Activated CD4-positive, alpha-beta memory T cell treated with anti-CD3 and anti-CD28 coated beads for 36 hours (primary cell): ENCODE measurements at places on chromosomes 1 and 21.

DNA sequence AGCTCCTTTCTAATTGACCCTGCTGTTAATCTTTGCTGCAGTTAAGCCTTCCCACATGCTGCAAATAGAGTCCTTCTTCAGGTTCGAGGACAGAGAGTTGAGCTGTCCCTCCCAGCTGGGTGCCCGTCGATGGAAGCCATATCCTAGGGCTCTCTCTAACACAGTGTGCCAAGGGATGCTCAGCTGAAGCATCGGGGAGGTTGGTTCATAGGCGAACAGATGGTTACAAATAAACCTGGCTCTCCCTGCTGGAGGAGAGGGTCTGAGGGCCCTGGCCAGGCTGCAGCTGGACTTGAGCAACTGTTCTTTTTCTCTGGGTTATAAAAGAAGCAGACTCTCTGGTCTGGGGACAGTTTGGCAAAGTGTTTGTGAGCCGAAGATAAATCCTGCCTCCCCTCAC is 120.3 kb upstream of the C8B start:
- no peak for DNase-seq

GRCh38 chr1:7524341-7525337 is 246.5 kb upstream of the VAMP3 start:
- no peak for DNase-seq

- no peak for DNase-seq
These were observed 20.2 kb upstream of the ST6GALNAC3 start for GRCh38 chr1:76054359-76054758.

GRCh38 chr21:42013376-42013775 is 3.2 kb upstream of the ZBTB21 start:
- no peak for DNase-seq

DNA sequence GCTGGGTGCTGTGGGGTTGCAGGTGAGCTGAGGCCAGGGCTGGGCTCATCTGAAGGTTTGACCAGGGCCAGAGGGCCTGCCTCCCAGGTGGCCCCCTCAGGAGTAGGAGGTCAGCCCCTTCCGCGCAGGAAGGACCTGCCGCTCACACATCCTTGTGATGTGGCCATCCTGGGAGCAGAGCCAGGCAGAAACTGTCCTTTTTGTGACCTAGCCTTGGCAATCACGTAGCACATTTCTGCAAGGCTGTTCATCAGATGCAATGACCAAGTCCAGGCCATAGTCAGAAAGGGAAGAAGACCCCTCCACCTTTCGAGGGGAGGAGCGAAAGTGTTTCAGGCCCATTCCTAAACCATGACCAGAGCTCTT is 55.5 kb upstream of the TRAPPC10 start:
- no peak for DNase-seq

DNA sequence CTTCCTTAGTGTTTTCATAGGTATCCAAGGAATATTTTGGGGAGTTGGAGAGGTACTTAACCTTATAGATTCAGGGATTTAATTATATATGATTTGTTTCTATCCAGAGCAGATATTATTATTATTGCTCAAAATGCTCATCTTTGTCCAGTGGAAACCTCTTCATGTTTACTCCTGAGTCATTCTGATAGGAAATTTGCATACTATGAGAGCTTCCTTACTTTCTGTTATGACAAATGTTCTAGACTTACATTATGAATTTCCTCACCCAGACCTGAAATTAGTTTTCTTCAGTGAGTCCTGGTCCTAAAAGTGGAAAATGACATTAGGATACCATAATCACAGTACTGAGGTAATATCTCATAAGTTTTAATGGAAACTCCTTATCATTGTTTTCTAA is 57.5 kb upstream of the PLPPR5 start:
- DNase-seq, result no peak

GRCh38 chr1:25620211-25620610 is 3.6 kb downstream of the MAN1C1 start:
- peak; percentile 50 for DNase-seq

GRCh38 chr1:58922302-58923089 is 138.6 kb upstream of the JUN start:
- DNase-seq, result peak; percentile 76

- no peak for DNase-seq
These were observed 3.7 kb downstream of the DMRTB1 start for GRCh38 chr1:53462769-53463501.

- no peak for DNase-seq
These were observed at the start of gene OR14C36 for GRCh38 chr1:248348475-248348874. Gene OR14C36 (plus strand): TSS chr1:248348775. CDS start chr1:248348775, 0 bp downstream.

DNA sequence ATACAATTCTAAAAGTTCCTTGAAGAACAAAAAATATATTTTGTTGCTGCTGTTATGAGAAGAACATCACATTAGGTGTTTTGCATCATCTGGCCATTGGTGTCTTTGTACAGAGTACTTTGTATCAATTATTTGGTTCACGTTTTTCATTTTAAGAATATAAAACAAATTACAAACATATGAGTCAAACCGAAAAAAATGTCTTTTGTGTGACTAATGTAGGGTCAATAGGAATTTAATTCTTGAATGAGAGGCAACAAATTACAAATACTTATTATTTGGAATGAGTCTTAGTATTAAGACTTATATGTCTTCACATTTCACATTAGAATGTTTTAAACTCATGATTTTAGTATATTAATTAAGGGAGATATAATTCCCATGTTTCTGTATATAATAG is 54.8 kb downstream of the NR5A2 start:
- DNase-seq, result no peak

DNA sequence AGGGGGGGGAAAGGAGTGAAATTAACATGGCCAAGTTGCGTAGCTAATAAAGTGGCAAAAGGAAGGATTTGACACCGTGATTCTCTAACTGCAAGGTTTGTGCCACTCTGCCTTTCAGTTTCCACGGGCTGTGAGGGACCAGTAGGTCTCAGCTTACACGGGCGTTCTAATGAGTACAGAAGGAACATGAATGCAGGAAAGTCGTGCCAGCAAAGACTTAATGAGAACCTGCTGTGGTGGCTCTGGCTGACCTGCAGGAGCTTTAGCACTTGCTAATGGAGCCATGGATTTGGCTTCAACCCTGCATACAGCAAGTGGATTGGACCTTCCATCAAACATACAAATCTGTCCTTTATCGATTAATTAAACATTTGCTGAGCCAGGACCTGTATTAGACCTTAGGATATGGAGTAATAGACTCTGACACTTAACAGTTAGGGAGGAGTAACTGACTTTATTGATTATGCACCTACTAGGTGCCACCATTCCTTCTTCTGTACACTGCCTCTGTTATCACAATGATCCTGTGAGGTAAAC is 15.1 kb upstream of the PITHD1 start:
- no peak for DNase-seq

GRCh38 chr1:118868387-118868786 is 119.8 kb downstream of the TBX15 start:
- no peak for DNase-seq

DNA sequence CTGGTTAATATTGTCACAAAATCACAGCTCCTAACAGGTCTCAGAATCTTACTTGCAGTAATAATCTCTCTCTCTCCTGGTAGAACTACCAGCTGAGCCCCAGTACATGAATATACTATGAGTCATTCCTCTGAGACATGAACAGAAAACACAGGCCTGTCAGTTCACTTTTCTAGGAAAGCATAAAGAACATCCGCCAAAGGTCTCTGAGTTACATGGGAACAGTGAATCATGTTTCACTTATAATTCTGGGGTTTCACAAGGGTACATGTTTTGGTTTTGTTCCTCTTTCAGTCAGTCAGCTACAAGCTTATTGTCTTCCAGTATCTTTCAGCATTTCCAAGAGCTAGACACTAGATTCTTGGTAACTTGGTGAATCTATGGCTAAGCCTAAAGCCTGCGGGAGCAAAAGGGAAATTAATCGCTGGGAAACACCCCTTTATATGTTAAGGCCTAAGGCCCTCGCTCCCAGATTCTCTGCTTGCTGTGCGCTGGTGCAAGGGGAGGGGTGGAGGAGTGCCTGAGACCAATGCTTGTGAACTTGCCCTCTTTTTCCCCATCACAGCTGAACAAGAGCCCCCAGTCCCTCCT is 31.7 kb downstream of the IFNGR2 start:
- peak; percentile 44 for DNase-seq

GRCh38 chr1:234315588-234315987 is 57.7 kb upstream of the COA6 start:
- peak; percentile 29 for DNase-seq

GRCh38 chr1:4825800-4826450 is 171.5 kb downstream of the AJAP1 start:
- DNase-seq, result no peak

GRCh38 chr1:87129606-87130005 is 199.1 kb upstream of the LMO4 start:
- no peak for DNase-seq

DNA sequence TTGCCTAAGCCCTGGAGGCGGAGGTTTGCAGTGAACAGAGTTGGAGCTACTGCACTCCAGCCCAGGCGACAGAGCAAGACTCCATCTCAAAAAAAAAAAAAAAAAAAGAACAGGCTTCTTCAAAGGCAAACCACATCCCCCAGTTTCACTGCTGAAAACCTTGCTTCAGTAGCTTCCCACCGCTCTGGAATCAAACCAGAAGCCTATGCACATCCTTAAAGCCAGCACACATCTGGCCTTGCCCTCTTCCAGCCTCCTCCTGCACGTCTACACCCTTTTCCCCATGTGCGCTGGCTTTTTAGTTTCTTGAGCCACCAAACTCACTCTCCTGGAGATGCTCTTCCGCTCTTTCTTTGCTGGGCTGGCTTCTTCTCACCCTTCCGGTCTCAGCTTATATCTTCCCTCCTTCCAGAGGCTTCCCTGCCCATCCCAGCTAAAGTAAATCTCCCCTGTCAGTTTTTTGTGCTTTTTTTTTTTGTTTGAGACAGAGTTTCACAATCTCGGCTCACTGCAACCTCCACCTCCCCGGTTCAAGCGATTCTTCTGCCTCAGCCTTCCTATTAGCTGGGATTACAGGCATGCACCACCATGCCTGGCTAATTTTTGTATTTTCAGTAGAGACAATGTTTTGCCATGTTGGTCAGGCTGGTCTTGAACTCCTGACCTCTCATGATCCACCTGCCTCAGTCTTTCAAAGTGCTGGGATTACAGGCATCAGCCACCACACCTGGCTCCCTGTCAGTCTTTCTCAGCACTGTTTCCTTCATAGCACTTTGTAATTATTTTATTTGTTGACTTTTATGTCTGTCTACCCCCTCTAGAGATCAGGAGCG is 42.0 kb upstream of the ID3 start:
- DNase-seq, result no peak

DNA sequence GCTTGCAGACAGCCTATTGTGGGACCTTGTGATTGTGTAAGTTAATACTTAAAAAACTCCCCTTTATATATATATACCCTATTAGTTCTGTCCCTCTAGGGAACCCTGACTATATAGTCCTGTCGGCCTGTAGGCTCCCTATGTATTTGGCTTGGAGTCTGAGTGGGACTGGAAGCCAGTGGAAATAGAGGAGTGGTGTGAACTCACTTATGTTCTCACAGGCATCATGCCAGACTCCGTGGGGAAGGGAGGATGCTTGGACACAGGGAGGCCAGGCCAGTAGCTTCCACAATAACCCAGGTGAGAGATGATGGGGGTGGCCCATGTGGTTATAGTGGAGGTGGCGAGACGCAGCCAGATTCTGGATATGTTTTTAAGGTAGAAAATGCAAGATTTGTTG is 136.7 kb upstream of the SYT6 start:
- no peak for DNase-seq

GRCh38 chr21:29737186-29737585 is 202.6 kb downstream of the GRIK1 start:
- DNase-seq, result no peak

DNA sequence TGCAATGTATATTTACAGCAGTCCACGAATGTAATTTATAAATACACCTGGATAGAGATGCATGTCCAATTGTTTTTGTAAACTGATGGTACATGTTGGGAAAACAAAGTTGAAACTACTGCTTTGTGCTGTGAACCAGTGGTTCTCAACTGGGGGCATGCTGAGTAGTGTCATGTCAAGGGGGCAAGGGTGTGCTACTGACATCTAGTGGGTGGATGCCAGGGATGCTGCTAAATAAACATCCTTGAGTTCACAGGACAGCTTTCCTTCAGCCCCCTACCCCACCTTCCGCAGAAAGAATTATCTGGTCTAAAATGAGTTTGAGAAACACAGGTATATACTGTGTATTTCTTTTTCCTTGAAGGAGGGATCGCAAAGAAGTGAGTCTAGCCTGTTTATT is 95.9 kb downstream of the RASAL2 start:
- no peak for DNase-seq

DNA sequence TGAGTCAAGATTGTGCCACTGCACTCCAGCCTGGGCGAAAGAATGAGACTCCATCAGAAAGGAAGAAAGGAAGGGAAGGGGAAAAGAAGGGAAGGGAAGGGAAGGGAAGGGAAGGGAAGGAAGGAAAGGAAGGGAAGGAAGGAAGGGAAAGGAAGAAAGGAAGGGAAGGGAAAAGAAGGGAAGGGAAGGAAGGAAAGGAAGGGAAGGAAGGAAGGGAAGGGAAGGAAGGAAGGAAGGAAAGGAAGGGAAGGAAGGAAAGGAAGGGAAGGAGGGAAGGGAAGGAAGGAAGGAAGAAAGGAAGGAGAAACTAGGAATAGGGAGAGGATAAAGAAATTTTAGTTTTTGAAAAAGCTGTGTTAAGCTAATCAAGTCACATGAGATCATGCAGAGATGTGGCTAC is 33.4 kb upstream of the NID1 start:
- DNase-seq, result no peak

DNA sequence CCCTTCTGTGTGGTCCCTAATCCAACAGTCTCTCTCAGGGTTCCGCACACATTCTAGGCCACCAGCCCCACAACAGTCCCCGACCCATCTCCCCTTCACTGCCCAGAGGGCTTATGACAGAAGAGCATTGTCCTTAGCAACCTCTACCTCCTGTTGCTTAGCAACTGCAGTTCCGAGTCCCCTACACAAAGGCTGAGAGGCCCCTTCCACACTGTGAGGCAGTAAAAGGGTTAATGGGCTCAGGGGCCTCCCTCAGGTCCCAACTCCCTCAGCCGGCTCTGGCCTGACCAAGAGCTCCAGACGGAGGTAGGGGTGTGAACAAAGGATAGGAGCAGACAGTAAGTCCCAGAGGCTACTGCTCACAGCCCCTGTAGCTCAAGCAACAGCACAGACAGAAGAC is 4.3 kb downstream of the IGSF9 start:
- no peak for DNase-seq
